ENCODE measurements at places on chromosomes 11 and 22. TPM values are rescaled to one million over a fixed set of nuclear protein-coding genes. Genes with fewer than 3 reads are reported as not detected.

GRCh38 chr22:33219648-33220384, 161.6 kb upstream of the SYN3 start:
- H3K4me3 ChIP-seq, result no peak overlapping the region
- peaks cover 19% of the 10 kb centered on the region for H3K27me3 ChIP-seq
- H3K4me1 ChIP-seq, result no peaks in the 10 kb centered on the region
- H3K36me3 ChIP-seq, result no peaks in the 10 kb centered on the region
- H3K27ac ChIP-seq, result no peak overlapping the region

DNA sequence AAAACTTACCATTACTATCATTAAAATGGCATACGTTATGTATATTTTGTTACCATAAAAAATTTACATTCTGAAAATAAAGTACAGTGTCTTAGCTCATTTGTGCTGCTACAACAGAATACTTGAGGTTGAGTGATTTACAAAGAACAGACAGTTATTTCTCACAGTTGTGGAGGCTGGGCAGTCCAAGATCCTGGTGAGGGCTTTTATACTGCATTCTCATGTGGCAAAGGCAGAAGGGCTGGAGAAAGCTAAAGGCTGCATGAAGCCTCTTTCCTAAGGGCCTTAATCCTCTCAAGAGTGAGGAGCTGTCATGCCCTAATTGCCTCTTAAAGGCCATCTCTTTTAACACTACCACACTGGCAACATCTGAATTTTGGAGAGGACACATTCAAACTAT, 13.3 kb downstream of the GGTLC2 start:
- H3K4me3 ChIP-seq, result no peak overlapping the region
- H3K27ac ChIP-seq, result no peak overlapping the region
- no peaks in the 10 kb centered on the region for H3K27me3 ChIP-seq
- H3K36me3 ChIP-seq, result no peaks in the 10 kb centered on the region
- no peak for DNase-seq

DNA sequence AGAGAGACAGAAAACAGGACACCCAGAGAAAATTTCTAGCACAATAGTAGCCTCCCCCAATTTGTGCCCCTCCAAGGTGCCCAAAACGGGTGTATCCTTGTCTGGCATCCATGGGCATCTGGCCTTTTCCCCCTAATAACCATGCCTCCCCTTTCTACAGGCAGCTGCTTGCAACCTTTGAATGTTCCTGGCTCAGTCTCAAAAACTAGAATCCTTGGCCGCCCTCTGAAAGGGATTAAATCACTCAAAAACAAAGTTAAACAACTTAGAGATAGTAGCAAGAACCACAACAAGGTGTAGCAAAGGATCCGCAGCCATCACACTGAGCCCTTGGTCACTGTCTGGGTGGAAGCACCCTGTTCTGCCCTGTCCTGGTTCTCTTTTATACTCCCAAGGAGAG, 105.6 kb downstream of the MN1 start:
- no peak overlapping the region for H3K4me3 ChIP-seq
- no peak for DNase-seq
- H3K36me3 ChIP-seq, result no peaks in the 10 kb centered on the region
- no peaks in the 10 kb centered on the region for H3K27me3 ChIP-seq

The RASSF10 gene
- not detected for total RNA-seq

The IRAG1 gene
- 0.81 TPM for total RNA-seq
